H9 (cell line): ENCODE measurements at places on chromosomes 16 and 17.

- DNase-seq: no peak
These were observed 24.8 kb downstream of the HS3ST3A1 start for GRCh38 chr17:13576661-13577526.

GRCh38 chr17:7922269-7922844 is 6.3 kb upstream of the RNF227 start:
- DNase-seq: no peak

DNA sequence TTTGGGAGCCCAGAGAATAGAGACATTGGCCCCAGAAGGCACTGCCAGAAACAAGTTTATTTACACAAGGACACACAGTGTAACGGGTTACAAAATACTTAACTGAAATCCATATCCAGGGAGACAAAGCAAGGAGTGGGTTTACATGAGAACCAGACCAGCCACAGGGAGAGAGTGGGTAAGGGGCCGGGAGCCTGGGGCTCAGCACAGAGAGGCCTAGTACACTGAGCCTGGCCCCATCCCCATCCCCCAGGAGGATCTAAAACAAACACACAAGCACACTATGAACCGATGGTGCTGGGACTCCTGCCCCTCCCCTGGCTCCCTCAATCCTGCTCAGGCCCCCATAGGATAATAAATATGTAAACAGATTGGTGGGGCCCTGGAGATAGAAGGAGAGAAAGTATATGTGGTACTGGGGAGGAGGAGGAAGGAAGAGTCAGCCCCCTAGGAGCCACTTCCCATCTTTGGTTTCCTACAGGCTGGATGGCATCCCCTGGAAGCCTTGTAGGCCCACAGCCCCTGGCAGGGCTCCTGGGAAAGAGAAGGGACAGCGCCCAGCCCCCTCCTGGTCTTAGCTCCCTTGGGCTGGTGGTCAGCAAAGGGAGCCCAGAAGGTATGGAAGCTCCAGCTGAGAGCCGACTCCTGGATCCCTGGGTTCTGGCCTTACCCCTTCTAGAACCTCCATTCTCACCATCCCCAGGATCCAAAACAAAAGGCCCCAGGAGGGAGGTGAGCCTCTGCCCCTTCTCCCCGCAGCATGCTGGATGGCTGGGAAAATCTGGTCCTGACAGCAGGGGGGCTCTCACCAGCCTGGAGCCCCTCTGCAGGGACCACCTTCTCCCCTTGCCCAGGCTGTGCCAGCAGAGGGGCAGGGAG is 6.4 kb downstream of the G6PC3 start:
- peak; percentile 26 for DNase-seq

GRCh38 chr17:57553526-57553925 is 191.6 kb downstream of the CCDC182 start:
- DNase-seq: no peak

DNA sequence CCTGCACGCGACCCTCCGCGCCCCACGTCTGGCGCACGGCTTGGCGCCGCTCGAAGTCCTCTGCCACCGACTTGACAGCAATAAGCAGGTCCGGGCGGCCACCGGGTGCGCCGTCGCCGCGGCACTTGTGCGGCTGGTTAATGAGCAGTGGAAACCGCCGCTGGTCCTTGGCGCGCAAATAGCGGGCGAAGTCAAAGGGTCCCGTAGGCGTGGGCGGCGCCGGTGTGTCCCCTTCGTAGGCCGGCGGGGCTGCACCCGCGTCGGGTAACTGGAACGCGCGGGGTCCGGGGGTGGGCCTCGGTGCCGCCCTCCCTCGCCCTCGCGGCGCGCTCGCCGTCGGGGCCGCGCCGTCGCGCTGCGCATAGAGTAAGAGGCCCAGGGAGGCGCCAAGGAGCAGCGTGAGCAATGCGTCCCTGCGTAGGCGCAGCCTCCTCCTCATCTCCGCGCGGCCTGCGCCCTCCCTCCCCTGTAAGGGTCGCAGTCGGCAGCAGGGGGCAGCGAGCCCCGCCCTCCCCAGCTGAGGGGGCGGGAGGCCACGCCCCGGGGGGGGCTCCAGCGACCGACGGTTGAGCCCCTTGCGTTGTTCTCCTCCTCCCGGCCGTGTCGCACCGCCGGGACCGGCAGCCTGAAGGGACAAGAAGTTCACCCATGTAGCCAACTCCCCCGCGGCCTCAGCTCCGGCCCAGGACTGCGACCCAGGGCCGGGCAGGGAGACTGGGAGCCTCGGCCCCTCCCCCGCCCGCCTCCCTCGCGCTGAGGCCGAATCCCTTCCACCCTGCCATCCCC is 558 bp downstream of the B3GNT9 start:
- DNase-seq: peak; percentile 84

GRCh38 chr17:30344283-30345088 is 10.6 kb upstream of the TMIGD1 start:
- DNase-seq: no peak
